CD8-positive, alpha-beta memory T cell (primary cell): ENCODE measurements at places on chromosomes 11 and 22. TPM values are rescaled to one million over a fixed set of nuclear protein-coding genes. Genes with fewer than 3 reads are reported as not detected.
A peak's percentile ranks its signal among the peaks of the same experiment; 100 is the strongest.

DNA sequence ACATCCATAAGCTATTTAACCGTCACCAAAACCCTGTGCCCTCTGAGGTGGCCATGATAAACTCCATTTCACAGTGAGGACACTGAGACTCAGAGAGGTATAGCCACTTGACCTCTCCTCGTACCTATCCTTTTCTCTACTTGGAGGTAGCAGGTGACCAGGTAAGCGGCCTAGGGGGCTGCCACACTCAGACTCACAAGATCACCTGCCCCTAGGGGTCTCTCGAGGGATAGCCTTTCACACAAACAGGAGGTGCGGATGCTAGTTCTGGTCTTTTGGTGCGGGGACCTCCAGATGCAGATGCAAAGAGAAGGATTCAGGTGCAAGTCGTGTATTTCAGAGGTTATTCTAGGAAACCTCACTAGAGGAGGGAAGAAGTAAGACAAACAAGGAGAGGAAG lies 14.6 kb downstream of the MS4A18 start:
- no peaks in the 10 kb centered on the region for H3K27me3 ChIP-seq
- H3K27ac ChIP-seq = no peak overlapping the region
- DNase-seq = no peak
- H3K4me3 ChIP-seq = no peak overlapping the region

Gene CCDC15
- 1.6 TPM for polyA plus RNA-seq

DNA sequence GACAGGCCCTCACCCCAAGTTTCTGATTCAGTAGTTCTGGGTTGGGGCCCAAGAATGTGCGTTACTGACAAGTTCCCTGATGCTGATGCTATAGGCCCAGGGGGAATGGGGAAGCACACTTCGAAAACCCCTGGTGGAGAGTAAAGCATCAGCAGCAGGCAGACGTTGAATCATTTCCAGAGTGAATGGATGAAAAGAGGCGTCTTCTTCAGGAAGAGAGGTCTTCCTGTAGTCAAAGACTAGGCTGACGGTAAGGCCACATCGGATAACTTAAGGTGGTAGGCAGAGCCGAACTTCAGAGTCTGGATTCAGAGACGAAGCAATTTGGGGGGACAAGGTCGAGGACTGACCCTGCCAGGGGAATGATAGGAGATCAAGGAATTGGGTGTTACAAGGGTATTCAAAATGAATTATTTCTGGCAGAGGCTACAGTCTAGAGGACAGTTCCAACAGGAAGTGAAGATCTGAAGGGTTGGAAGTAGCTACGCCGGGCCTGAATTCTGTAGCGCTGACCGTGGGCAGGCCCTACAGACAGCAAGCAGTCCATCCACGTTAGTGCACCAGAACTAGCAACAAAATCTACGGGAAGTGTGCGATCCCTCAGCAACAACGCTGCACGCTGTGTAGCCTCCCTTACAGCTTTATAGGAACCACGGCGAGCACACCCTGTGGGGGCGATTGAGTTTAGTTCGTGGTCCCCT lies 862 bp upstream of the CENATAC start:
- H3K27ac ChIP-seq = peak overlapping the region; percentile 84
- peaks cover 11% of the 10 kb centered on the region for H3K36me3 ChIP-seq
- peaks cover 20% of the 10 kb centered on the region for H3K4me1 ChIP-seq
- H3K27me3 ChIP-seq = no peaks in the 10 kb centered on the region
- H3K4me3 ChIP-seq = peak overlapping the region; percentile 94
- DNase-seq = peak; percentile 35

DNA sequence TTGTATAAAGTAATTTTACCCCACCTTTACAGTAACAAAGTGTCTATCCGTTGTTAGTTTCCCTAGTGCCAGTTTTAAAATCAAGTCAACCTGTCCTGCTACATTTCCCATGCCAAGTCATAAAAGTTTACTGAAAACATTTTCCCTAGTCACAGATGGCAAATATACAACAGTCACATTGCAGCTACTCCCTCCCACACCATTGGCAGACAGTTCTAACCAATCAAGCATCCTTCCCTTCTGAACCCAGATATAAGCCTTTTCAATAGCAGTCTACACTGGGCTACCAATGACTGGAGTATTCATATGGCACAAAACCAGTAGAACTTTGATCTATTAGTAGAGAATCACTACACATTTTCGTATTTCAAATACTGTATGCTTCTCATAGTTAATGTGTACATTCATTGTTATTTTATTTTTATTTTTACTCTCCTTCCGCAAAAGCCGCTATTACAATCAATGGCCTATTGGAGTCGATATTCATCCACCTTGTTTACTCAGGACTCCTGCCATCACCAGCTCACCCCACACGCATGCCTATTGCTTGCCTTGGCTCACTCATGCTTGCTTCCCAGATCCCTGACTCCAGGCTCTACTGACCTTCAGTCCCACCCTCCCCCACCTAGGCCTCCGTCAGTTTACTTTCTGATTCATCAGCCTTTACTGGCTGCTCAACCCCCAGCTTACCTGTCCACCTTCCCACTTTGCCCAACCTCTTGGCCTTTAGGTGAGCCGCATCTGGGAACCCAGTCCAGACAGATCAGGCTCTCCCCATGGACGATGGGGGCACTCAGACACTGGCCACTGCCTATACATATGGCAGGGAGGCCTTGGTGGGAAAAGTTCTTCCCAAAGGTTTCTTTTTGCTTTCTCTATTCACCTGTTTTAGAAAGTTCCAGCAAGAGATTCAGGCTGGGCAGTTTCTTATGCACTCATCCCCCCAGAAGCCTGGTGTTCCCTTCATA lies 408.4 kb downstream of the SOX6 start:
- no peak overlapping the region for H3K27ac ChIP-seq
- H3K4me3 ChIP-seq = no peak overlapping the region
- H3K36me3 ChIP-seq = no peaks in the 10 kb centered on the region
- DNase-seq = no peak

DNA sequence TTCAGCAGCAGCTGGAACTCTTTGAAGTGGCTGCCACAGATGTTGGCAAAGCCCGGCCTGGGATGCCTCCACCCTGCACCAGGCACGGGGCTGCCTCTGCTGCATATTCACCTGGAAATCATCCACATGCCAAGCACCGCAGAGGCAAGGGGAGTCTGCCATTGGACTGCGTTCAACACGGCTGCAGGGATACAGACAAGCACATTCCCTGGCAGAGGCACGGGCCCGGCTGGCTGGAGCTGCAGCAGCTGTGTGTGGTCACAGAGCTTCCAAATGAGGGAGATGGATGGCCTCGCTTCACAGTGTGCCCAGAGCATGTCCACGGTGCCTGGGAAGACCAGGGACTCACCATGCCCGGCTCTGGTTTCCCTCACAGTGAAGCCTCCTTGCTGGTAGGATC lies 1378.9 kb downstream of the TBC1D22A start:
- no peaks in the 10 kb centered on the region for H3K27me3 ChIP-seq
- H3K27ac ChIP-seq = no peak overlapping the region
- DNase-seq = no peak
- H3K4me3 ChIP-seq = no peak overlapping the region
- H3K36me3 ChIP-seq = no peaks in the 10 kb centered on the region

- H3K27ac ChIP-seq = no peak overlapping the region
- peak; percentile 75 for DNase-seq
- H3K4me1 ChIP-seq = peaks cover 44% of the 10 kb centered on the region
- peak overlapping the region; percentile 19 for H3K4me3 ChIP-seq
- no peaks in the 10 kb centered on the region for H3K27me3 ChIP-seq
Observed at GRCh38 chr11:128190312-128190711, 397.0 kb downstream of the ETS1 start.

Gene HTR3B
- polyA plus RNA-seq = not detected
